NAMALWA (cell line): ENCODE measurements at places on chromosomes 12 and 14.

GRCh38 chr12:24898606-24899005, 50.3 kb downstream of the BCAT1 start:
- DNase-seq = no peak

DNA sequence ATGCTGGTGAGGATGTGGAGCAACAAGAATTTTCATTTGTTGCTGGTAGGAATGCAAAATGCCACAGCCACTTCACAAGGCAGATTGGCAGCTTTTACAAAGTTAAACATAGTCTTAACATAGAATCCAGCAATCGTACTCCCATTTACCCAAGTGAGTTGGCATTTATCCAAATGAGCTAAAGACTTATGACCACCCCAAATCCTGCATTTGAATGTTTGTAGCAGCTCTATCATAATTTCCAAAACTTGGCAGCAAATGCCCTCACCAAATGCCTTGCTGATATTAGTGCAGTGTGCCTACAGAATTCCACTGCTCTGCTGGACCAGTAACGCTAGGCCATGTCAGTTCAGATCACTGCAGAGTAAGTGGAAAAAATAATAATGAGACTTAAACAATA, 120.7 kb upstream of the AMIGO2 start:
- no peak for DNase-seq

- DNase-seq = no peak
These were observed 1.4 kb downstream of the C12orf56 start for GRCh38 chr12:64389154-64389553.

DNA sequence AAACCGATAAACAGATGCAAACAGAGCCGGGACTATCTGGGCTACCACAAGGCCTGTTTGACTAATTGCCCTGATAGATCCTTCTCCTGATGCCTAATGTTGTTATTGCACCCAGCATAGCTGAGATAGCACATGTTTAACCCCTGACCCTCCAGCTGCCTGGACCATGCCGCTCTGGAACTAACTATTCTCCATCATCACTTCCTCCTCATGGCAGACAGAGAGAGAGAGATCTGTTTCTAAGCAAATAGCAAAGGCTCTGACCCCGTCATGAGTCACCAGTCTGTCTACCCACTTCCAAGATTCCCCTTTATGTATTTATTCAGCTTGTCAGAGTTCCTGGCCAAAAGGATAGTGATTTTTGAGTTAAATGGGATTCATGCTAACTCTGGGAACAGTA, 58.2 kb upstream of the FLRT2 start:
- no peak for DNase-seq

DNA sequence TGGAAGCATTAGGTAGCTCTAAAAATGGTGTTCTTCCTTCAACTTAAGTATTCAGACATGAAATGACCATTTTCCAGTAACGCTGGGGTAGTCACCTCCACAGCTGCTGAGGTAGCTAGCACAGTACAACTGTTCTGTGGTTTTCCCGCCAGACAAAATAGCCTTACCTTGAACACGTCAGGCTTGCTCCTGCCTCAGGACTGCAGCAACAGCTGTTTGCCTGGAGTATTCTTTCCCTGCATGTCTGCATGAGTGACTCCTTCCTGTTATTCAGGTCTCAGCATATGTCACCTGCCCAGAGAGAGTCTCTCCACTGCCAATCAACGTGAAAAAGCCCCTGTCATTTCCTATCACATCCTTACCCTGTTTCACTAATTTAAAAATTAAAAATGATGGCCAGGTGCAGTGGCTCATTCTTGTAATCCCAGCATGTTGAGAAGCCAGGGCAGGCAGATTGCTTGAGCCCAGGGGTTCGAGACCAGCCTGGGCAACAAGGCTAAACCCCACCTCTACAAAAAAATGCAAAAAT, 37.9 kb downstream of the WDR89 start:
- DNase-seq = peak; percentile 1

DNA sequence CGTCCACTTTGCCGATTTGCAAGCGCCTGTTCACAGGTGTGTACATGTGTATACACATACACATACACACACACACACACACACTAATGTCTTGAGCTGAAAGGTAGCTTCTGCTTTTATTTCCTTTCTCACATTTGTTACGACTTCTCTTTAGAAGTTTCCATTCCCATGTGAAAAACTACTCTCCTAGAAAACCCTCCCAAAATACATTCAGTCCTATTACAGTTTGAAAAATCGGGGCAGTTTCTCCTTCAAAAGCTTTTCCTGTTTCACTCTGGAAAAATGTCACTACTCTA, 3.9 kb downstream of the BLTP3B start:
- no peak for DNase-seq

GRCh38 chr12:54356228-54356627, 8.1 kb downstream of the GPR84 start:
- no peak for DNase-seq

GRCh38 chr12:106415134-106415533, 57.6 kb downstream of the POLR3B start:
- no peak for DNase-seq

DNA sequence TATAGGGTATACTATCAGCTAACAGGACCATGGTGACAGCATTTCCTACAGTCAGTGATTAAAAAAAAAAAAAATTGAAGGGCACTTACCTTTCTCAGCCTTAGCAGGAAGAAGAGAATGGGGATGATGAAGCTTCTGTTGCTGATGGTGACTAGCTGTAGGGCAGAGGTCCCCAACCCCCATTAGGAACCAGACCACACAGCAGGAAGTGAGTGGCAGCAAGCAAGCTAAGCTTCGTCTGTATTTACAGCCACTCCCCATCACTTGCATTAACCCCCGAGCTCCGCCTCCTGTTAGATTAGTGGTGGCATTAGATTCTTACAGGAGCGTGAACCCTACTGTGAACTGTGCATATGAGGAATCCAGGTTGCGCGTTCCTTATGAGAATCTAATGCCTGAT, 91.3 kb upstream of the USP44 start:
- DNase-seq = no peak

DNA sequence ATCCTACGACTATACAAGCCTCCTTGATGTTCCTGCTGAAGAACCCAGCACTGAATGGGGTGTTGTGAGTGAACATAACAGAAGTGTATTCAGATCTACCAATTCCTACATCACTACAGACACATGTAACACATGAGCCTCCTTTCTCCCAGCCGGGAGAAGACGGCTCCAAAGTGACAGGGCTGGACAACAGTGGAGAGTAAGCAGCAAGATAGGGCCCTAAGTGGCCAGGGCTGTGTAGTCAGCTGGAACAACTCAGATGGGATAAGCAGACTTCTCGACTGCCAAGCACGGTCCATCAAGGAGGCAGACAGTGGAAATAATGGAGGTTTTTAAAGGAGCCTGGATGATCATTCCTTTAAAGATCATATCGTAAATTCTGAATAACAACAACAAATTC, 73.5 kb downstream of the TTC7B start:
- no peak for DNase-seq

- DNase-seq = no peak
These were observed 3.1 kb downstream of the CACNA2D4 start for GRCh38 chr12:1915082-1915968.

DNA sequence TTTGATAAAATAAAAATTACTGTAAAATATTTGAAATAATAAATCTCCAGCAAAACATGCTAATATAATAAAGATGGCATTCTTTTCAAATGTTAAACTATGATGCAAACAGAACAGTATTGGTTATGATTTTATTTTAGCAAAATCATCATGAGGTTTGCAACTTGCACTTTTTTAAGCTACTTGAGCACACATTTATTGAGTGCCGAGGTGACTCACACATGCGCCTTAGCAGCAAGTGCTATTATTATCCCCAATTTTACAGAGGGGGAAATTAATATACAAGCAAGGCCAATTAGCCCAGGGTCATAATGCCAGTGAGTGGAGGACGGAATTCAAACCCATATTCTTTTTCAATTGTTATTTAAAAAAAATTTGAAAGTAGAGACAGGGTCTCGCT, 7.3 kb downstream of the DYRK4 start:
- DNase-seq = no peak

- no peak for DNase-seq
These were observed 467.4 kb upstream of the RGS6 start for GRCh38 chr14:71464840-71465239.

DNA sequence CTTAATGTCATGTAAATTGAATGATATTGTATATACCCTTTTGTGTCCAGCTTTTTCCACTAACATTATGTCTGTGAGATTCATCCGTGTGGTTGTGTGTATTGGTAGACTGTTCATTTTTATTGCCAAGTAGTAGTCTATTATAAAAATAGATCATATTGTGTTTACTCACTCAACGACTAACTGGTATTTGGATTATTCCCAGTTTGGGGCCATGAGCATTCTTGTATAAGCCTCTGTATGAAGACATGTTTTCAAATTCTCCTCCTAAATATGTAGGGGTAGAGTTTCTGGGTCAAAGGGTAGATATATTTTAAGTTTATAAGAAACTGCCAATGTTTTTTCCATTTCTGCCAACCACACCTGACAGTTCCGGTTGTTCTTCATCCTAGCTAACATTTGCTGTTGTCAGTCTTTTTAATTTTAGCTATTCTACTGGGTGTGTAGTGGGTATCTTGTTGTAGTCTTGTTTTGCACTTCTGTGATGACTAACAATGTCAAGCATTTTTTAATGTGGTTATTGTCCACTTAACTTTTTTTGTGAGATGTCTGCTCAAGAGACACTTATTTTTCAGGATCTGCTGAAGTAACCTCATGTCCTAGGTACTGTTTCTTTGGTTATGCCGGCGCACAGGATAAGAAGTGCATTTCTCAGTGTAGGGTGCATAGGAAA, 93.2 kb downstream of the DACT1 start:
- DNase-seq = no peak

GRCh38 chr12:22101749-22102243, 55.8 kb downstream of the CMAS start:
- DNase-seq = no peak

DNA sequence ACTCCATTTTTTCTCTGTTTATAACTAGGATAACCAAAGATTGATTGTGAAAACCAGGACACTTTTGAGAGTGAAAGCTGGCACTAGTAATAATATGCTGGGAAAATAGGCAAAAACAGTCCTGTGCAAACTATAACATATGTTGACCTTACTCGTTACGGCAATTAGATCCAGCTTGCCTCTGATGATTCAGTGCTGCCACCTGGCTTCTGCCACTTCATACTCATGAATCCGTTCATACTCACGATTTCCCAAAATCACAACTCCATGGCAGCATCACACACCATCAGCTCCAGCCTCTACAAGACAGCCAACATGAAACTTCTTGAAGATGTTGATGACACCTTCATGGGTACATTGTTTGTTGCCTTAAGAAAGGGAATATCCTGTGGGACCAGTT, 49.1 kb upstream of the CAND1 start:
- no peak for DNase-seq

GRCh38 chr14:51597261-51598001, 54.3 kb upstream of the FRMD6 start:
- no peak for DNase-seq

- DNase-seq = no peak
These were observed 81.7 kb downstream of the EEA1 start for GRCh38 chr12:92847368-92847767.

DNA sequence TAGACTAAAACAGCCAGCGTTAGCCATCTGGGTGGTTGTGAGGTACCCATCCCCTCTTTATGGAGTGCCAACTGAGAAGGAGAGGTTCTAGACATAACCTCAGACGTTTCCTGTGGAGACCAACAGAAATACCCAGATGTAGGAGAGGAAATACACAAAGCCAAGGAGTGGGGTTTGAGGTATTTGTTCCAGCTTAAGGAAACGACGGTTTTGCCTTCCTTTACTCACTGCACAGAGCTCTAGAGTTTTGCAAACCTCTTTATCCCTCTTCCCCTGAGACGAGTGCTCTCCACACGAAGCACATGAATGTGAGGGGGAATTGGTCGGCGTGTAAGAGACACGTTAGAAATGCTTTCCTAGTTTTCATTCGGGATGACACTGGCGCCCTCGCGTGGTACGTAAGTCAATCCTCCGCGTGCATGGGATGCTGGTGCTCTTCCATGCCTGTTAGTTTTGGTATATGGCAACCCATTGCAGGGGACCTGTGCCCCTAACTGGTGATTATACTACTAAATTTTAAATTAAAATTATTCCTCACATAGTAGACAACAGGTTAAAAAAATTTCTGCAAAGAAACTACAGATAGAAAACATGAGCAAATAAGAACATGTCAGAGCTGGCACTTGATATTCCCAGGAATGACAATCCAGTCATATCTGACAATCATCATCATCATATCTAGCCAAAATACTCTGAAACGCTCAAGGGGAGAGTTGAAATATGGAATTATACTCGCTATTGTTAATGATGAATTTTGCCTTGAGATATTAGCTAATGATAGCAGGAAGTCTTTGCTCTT, 121.7 kb downstream of the PPM1H start:
- DNase-seq = peak; percentile 58

GRCh38 chr14:100333311-100333710, 10.2 kb downstream of the SLC25A47 start:
- DNase-seq = no peak

- DNase-seq = peak; percentile 67
These were observed 60.2 kb downstream of the PLXNC1 start for GRCh38 chr12:94208622-94208966.

- no peak for DNase-seq
These were observed 50.5 kb downstream of the ATF7 start for GRCh38 chr12:53575502-53576249.

- no peak for DNase-seq
These were observed 200.7 kb downstream of the SLC2A13 start for GRCh38 chr12:39905152-39905551.

GRCh38 chr14:76138758-76139723, 12.7 kb upstream of the GPATCH2L start:
- no peak for DNase-seq

DNA sequence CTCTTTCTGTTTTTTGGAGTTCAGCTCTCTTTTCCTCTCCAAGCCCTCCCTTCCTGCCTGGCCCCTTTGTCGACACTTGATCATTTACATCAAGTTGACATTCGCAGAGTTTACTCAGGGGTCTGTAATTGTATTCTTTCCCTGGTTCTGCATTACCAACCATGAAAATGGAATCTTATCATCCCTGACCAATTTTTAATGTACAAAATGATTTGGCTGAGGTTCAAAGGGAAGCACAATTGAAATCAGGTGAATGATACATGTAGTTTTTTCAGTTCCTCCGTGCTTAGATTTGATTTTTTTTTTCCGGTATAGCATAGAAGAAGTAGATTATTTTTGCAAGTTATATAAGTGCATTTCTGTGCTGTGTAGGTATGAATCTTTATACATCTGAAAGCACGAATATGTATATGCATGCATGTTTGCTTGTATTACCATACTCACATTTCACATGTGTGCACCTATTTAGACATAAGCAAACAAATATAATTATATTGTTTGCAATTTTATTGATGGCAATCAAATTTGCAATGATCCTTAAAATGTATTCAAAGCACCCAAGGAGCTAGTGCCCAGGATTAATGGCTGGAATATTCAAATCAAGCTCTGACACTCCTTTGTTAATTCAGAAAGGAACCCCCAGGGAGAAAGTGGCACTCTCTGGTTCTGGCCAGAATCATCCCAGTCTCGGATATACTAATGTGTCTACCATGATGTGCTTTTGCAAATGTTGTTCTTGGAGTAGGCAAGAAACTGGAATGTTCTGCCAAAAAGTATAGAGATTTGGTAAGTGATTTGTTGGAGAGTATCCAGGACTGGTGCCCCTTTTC, 189.3 kb downstream of the VRK1 start:
- DNase-seq = no peak

- DNase-seq = peak; percentile 21
These were observed 55.5 kb downstream of the TTC7B start for GRCh38 chr14:90760591-90761316.

GRCh38 chr12:18753481-18754123, 15.7 kb downstream of the CAPZA3 start:
- DNase-seq = no peak

- no peak for DNase-seq
These were observed 2.4 kb downstream of the RILPL1 start for GRCh38 chr12:123531091-123531490.
